Ecto neural progenitor cell (in vitro differentiated cells): ENCODE measurements at places on chromosomes 11 and 22.

DNA sequence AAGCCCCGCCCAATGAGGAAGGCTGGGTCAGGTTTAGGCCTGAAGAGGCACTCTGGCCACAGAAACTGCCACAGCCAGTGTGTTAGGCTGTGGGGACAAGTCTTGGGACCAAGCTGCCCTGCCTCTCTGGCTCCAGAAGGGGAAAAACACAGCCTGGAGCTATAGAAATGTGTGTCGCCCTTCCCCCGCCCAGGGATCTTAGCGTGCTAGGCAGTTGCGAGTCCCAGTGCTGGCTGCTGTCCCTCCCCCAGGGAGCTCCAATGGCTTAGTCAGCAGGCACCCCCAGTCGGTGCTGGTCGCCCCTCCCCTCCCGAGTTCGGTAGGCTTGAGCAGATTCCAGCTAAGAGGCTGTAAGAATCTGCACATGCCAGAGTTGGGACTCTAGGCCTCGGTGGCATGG is 99.5 kb upstream of the API5 start:
- peak; percentile 56 for DNase-seq

DNA sequence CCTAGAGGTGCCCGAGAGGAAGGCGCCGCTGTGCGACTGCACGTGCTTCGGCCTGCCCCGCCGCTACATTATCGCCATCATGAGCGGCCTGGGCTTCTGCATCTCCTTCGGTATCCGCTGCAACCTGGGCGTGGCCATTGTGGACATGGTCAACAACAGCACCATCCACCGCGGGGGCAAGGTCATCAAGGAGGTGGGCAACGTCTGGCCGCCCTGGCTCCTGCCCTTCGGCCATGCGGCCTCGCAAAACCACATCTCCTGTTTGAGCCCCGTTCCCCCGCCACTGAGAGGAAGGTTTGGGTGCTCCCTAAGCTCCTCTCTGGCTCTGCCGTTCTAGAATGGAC is 3.4 kb downstream of the SLC17A6 start:
- DNase-seq: peak; percentile 50

GRCh38 chr22:37913233-37913721 is 7.2 kb downstream of the MICALL1 start:
- DNase-seq: no peak

DNA sequence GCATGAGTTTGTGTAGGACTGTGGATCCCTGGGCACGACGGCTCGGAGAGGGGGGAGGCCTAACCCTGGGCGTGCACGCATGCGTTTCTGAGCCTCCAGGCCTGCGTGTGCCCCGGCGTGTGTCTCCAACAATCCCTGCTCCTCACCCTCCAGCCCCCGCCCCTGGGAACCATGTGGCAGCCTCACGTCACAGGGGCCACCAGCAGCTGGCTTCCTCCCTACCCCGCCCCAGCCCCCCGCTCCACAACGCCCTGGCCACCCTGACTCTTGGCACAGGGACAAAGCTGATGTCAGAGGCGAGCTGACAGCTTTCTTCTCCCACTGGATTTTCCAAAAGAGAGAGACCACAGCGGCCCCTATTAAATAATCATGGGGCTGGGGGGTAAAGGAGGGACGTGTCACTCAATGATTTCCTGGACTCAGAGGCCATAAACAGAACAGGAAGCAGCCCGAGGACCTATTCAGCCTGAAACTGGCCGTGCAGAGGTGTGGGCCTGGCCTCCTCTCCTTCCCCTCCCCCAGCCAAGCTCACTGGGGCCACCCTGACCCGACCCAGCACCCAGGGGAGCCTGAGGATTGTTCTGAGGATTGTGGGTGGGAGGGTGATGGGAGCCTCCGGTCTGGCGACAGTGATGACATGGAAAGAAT is 6.8 kb upstream of the LIF start:
- DNase-seq: no peak

DNA sequence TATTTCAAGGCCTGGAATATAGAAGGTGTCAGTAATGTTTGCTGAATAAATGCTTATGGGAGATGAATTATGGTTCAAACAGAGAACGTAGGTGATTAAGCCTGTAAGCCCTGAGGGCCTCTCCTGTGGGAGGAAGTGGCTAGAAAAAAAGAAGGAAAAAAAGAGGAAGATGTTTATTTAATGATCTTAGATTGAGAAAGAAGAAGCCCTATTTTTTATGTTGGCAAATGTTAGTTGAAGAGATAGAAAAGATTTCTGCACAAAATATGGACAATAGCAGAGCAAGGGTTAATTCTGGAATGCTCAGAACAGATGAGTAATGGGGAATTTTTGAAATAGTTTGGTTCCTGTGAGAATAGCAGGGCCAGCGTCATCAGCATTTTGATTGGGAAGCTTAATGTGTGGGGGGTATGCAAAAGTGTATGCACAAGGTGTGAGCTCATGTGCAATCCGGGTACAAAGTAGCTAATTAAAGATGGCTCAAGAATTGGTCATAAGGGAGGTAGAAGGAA is 95.7 kb downstream of the TEAD1 start:
- DNase-seq: no peak

DNA sequence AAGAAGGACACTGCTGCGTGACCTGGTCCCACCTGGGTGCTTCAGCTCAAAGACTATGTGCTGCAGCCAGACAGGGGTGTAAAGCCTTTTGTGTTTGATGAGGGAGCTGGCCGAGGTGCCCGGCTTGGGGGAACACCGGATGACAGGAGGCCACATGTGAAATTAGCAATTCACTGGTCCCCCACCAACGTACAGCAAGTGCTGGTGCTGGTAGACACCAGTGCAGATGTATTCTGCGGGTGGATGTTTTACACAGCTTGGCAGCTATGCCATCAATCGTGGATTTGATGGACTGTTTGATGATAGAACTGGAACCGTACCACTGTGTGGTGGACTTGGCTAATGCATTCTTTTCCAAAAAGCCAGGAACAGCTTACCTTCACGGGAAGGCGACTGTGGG is 47.9 kb upstream of the LIPT2 start:
- no peak for DNase-seq

DNA sequence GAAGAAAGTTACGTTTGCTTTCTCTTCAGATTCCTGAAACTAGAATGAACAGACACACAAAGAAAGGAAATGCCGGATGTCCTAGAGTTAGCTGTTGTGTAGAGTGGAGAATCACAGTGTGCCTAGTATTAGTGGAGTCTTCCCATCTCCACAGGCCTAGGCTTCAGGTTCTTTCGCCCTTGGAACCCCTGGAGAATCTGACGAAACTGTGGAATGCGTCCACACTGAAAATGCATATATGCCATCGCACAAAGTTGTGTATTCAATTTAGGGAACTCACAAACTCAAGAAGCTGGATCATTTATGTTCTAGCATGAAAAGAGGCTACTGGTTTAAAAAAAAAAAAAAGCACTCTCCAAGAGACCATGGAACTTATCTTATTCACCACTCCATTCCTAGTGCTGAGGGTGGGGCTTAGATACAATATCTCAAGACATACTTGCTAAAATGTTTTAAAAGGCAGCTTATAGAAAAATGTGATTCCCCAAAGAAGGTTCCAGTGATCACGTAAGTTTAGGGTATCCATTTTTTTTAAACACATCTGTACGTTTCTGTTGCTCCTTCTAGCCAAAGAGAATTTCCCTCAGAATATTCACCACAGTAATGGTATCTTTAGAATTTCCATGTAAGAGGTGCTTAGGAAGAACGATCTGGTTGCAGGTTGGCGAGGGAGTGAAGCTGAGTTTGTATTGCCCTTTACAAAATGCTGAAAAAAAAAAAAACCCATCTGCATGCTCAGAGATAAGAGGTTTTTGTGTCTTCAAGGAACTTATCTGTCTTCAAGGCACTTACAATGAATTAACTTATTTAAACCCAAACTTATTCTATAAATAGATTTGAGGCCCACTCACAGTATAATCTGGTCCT is 20.0 kb downstream of the MAML2 start:
- DNase-seq: no peak

- DNase-seq: no peak
Observed at GRCh38 chr11:96906476-96906875, 516.7 kb downstream of the JRKL start.

DNA sequence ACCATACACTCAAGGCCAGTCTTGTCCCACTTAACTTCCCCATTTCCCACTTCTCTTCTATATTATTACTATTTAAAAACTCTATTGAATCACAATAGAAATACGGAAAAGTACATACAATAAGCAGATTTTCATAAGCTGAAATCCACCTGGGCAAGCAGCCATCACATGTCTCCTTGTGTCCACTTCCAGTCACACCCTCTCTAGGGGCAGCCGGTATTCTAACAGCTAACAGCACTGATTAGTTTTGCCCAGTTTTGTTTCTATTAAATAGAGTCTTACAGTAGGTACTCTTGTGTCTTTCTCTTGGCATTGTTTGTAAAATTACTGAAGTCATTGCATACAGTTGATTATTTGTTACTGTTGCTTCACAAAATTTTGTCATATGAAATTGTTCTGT is 37.8 kb downstream of the PPP6R3 start:
- DNase-seq: no peak

DNA sequence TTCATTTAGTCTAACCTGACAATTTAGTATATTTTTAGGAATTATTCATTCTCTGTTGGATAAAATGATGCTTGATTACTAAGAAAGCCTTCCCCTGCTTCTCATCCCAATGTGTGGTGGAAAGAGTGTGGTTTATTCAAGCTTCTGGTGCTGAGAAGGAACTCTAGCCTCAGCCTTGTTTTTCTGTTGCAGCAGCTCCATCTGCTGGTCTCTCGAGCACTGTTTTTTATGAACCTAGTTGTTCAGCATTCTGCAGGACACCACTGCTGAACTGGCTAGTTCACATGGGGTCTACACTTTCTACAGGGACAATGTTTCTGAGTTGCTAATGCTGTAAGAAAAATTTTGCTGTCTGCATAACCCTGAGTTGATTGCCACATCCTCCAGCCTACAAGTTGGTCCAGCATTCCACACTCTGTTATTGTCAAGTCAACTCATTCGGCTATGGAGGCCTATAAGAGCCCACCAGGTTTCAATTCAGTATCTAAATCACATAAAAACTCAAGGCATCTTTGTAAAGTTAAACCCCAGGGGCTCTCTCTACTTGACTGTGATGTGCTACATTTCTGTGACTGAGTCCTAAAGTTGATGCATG is 14.3 kb downstream of the OR2AG2 start:
- DNase-seq: peak; percentile 52

GRCh38 chr11:20278727-20279126 is 84.8 kb upstream of the HTATIP2 start:
- DNase-seq: no peak

DNA sequence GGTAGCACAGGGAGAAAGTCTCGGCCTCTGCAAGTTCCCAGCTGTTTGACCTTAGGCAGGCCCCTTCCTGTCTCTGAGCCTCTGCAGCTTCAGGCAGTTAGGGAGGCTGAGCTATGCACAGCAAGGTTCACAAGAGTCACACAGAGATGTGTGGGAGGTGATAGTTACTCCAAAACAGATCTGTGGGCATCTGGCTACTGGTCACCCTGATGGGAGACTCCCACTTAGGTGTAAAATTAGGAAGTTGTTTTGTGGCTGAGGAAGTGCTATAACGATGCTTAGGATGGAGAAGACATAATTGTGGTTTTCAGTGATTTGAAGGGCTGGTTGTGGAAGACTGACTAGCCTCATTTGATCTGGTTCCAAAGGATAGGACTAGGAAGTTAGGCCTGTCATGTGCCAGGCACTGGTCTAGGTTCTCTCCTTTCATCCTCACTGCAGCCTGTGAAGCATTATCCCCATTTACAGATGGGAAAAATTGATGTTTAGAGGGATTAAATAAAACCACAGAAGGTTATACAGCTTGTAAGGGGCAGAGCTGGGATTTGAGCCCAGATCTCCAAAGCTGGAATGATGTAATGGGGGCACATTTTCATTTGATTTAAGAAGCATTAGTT is 13.5 kb downstream of the ACO2 start:
- DNase-seq: no peak
